ENCODE measurements at places on chromosomes 2 and 18.

- no peak for DNase-seq
These were observed at the start of gene SOX11 for GRCh38 chr2:5691985-5692529. Gene SOX11, plus strand, starts transcription at chr2:5692384. Its CDS starts 338 bp downstream, at chr2:5692722.

GRCh38 chr2:73764945-73765344, 15.0 kb downstream of the DUSP11 start:
- DNase-seq = no peak

- DNase-seq = no peak
These were observed 745.9 kb upstream of the SLC8A1 start for GRCh38 chr2:41197781-41198180.

DNA sequence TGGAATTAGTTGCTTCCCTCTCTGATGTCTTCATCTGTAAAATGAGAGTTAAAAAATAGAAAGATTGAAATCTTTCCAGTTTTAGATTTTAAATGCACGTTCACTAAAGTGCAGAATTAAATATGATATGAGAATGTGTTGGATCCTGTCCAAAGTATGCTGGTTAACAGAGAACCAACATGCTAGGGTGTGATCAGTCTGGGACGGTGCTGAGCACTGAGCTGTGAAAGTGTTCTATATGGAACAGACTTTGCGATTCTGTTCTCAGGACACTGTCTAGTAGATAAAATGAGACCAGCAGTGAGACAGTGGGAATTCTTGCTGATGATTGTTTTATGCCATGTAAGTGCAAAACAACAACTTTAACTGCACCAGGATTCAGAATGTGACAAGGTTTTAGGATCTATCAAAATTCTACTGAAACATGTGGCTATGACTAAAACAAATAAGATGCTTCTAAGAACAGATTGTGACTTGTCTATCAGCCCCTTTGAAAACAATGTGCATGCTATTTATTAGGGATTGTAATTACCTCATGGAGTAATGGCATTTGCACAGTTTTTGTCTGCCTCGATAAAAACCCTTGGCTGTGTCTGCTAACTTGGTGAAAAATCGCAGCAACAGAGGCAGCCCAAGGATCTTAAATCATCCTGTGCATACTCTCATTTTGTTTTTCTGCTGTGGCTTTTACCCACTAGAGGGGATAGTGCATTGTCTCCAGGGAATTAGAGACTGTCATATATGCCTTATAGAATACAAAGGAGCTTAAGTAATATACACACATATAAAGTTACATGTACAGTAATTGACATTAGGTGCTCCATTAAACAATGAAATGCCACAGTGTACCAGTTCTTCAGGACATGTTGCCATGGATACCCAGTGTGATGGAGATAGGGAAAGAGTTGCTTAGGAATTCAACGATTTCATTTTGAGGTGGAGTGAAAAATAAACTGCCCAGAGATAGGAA, 55.1 kb downstream of the MAP3K20 start:
- no peak for DNase-seq

GRCh38 chr18:49486606-49486952, 455 bp downstream of the C18orf32 start:
- no peak for DNase-seq

DNA sequence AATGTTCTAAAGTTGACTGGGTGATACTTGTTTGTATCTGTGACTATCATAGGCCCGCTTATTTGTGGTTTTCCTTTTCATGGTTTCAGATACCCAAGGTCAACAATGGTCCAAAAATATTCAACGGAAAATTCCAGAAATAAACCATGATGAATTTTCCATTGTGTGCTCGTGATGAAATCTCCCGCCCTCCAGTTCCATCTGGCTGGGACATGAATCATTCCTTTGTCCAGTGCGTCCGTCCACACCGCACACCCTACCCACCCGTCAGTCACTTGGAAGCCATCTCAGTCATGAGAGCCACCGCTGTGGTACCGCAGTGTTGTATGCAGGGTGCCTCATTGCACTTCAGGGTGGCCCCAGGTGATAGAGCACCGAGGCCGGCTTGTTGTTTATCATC, 268.2 kb upstream of the PXDN start:
- no peak for DNase-seq

- DNase-seq = no peak
These were observed 32.0 kb upstream of the GPR55 start for GRCh38 chr2:230956827-230957755.

DNA sequence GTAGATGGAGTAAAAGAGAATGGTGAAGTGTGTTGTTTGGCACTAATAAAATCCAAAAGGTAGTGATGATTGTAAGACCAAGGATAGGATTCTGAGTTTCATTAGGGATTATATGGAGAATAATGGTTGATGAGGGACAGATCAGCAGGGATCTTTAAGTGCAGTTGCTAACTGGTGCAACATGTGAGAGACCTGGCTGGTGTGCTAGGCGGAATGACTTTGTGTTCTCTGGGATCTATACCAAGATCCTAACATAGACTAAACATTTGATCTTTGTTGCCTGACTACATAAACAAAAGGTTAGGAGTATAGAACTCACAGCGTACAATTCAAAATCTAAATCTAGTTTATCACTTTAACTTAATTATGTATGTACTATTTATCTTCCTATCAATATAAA, 135.4 kb downstream of the PTRHD1 start:
- DNase-seq = no peak

GRCh38 chr2:239920693-239921365, 104.3 kb downstream of the NDUFA10 start:
- no peak for DNase-seq

GRCh38 chr18:3526421-3527354, 76.7 kb downstream of the TGIF1 start:
- DNase-seq = no peak

DNA sequence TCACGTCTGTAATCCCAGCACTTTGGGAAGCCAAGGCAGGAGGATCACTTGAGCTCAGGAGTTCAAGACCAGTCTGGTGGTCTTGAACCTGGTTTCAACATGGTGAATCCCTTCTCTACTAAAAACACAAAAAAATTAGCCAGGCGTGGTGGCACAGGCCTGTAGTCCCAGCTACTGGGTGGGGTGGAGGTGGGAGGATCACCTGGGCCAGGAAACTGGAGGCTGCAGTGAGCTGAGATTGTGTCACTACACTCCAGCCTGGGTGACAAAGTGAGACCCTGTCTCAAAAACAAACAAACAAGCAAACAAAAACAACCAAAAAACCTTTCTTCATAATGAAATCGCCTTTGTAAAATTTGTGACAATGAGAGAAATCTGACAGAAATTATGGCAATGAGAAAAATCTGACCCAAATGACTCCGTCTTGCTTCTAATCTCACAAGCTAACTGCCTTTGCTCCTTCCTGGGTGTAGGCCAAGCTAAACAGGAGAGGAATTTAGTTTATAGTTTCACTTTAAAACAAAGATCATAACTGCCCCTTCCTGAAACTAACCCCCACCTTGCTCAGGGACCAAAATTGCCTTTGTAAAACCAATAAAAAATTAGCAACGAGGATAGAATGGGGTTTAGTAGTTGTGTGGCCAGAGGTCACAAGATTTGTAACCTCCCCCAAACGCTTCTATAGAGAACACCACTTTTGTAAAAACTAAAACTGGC, 60.7 kb upstream of the KIF5C start:
- DNase-seq = no peak

- DNase-seq = no peak
These were observed 281.8 kb downstream of the GULP1 start for GRCh38 chr2:188573453-188573852.

- DNase-seq = no peak
These were observed 92.2 kb upstream of the DSEL start for GRCh38 chr18:67608615-67609273.

DNA sequence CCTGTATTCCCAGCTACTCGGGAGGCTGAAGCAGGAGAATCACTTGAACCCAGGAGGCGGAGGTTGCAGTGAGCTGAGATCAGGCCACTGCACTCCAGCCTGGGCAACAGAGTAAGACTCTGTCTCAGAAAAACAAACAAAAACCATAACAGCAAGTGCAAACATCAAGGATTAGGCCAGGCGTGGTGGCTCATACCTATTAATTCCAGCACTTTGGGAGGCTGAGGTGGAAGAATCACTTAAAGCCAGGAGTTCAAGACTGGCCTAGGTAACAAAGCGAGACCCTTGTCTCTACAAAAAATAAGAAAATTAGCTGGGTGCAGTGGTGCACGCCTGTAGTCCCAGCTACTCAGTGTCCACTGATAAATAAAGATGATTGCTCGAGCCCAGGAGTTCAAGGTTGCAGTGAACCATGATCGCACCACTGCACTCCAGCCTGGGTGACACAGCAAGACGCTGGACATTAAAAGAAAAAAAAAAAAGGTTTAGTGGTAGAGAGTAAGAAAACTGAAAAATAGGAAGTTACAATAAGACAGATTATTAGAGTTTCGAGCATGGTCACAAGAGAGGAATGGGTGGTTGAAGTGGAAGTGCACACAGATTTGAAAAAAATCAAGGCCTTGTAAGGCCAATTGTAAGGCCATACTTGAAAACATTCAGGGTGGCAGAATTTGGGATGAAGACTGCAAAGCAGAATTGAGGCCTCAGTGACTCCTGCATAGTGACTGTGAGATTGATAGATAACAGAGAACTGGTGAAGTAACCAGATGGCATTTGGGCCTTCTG, 6.4 kb upstream of the KCMF1 start:
- no peak for DNase-seq

GRCh38 chr2:28729698-28730097, 21.9 kb upstream of the PPP1CB start:
- DNase-seq = no peak

GRCh38 chr18:23173912-23174311, 38.6 kb downstream of the CABLES1 start:
- DNase-seq = no peak

DNA sequence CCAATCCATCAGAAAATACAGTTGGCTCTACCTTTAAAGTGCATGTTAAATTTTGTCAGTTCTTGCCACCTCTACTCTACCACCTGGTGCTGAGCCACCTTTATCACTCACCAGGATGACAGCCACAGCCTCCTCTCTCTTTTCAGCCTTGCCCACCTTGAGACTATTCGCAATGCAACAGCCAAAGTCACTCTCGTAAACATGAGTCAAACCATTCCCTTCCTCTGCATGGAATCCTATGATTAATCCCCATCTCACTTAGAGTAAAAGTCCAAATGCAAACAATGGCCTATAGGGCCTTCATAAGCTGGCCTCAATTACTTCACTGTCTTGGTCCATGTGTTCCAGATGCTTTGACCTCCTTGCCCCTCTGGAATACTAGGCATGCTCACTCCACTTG, 5.8 kb upstream of the OSBPL6 start:
- no peak for DNase-seq

DNA sequence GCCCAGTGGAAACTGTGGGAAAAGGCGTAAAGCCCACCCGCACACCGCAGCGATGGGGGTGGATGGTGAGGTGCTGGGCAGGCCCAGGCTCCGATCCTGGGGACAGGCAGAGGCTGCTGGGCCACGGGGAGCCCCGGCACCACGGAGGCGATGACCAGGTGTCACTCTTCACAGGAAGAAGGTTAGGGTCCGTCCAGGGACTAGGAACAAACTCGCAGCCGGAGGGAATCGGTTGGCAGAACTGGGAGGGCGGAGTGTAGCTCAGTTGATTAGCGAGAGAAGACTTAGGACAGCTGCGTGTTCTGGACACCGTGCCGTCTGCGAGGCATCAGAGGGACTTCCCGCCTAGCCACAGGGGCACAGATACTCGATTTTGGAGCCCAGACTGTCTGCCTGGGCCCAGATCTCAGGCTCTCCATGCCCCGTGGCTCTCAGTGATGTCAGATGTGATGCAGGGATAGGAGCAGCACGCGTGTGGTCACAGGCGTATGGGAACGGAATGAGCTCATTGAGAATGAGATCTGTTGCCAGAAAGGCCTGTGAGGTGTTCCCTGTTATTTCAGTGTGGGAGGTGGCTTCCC, 16.1 kb upstream of the ALLC start:
- DNase-seq = no peak

GRCh38 chr18:62998443-62998842, 283.1 kb downstream of the PHLPP1 start:
- no peak for DNase-seq

DNA sequence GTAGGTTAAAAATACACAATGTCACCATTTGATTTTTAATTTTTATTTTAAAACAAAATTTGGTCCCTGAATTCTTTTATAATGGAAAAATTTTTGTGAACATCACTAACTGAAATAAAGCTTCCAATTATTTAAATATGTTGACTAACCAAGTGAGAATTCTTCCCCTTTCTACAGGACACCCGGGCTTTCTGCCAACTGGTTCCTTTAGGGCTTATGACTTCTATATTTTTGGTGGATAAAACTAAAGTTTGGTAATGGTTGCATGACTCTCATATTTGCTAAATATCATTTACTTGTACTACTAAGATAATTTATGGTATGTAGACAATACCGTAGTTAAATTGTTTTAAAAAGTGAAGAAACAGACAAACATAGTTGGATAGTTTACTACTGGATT, 291.0 kb upstream of the DOK6 start:
- DNase-seq = no peak

DNA sequence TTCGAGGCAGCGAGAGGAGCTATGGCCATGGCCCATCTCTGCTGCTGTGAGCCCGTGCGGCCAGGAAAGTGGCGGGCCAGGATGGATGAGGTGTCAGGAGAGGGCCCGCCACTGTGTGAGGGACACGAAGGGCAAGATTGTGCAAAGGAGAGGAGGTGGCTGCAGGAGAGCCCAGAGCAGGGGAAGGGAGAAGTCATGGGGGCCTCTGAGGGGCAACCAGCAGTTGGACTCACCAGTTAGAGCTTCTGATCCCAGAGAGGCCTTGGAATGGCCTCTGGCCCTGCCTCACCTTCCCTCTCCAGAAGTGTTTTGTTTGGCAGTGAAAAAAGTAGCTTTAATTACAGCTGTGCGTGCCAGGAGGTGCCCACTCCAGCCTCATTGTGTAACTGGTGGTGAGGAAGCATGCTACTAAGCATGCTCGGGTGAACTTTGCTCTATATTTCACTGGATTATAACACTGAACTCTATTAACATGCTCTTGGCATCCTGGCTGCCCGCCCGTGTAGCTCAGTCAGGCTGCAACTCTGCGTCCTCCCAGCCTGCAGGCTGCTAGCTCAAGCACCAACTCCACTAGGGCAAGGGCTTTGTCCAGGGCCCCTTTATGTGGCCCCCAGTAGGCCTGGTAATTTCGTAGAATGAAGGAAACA, 34.2 kb downstream of the IMPA2 start:
- no peak for DNase-seq

DNA sequence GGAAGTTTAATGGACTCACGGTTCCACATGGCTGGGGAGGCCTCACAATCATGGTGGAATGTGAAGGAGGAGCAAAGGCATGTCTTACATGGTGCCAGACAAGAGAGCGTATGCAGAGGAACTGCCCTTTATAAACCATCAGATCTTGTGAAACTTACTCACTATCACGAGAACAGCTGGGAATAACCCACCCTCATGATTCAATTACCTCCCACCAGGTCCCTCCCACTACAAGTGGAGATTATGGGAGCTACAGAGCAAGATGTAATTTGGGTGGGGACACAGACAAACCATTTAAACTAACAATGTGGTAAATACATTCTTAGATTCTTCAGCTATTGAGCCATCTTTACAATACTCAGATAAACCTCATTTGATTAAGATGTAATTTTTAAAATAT, 176.1 kb downstream of the SH3BP4 start:
- no peak for DNase-seq

DNA sequence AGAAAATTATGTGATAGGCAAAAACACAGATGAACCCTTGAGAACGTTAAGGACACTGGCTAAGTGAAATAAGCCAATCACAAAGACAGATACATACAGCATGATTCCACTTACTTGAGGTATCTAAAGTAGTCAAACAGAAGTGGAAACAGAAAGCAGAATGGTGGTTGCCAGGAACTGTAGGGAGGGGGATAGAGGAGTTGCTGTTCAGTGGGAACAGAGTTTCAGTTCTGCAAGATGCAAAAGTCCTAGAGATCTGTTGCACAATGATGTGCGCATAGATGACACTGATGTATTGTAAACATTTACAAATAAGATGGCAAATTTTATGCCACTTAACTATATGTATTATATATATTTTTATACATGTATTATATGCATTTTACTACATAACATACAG, 59.7 kb downstream of the POLE4 start:
- DNase-seq = no peak

Measured in stimulated activated CD8-positive, alpha-beta memory T cell treated with anti-CD3 and anti-CD28 coated beads, Interleukin-7, amount 100 ng/mL, for 48 hours (primary cell).